Activated CD4-positive, alpha-beta T cell treated with anti-CD3 and anti-CD28 coated beads, Interleukin-2, amount 50 U/mL, for 1 hour (primary cell): ENCODE measurements at places on chromosomes 2 and 18.

DNA sequence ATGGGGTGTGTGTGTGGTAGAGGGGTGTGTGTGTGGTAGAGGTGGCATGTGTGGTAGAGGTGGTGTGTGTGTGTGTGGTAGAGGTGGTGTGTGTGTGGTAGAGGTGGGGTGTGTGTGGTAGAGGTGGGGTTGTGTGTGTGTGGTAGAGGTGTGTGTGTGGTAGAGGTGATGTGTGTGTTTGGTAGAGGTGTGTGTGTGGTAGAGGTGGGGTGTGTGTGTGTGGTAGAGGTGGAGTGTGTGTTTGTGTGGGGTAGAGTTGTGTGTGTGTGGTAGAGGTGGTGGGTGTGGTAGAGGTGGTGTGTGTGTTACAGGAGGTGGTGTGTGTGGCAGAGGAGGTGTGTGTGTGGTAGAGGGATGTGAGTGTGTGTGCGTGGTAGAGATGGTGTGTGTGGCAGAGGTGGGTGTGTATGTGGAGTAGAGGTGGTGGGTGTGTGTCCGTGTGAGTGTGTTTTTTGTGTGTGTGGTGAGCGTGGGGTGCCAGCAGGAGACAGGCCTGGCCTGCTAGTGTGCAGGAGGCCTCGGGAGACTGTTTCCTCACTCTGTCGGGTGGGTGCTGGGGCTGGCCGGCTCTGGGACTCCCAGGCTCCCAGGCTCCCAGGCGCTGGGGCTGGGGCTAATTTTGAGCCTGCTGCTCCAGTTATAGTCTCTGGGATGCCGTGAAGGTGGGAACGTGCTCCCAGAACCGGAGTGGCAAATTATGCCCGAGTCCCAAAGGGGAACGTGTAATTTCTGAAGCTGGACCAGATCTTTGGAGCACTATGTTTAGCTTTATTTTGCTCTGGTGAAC, 165.2 kb downstream of the DYSF start:
- no peak for DNase-seq

GRCh38 chr2:26692897-26693849, 651 bp downstream of the KCNK3 start:
- no peak for DNase-seq

- DNase-seq, result no peak
Observed at GRCh38 chr2:218259099-218259961, 1.5 kb upstream of the GPBAR1 start.

GRCh38 chr2:8176887-8177286, 505.0 kb upstream of the ID2 start:
- no peak for DNase-seq

DNA sequence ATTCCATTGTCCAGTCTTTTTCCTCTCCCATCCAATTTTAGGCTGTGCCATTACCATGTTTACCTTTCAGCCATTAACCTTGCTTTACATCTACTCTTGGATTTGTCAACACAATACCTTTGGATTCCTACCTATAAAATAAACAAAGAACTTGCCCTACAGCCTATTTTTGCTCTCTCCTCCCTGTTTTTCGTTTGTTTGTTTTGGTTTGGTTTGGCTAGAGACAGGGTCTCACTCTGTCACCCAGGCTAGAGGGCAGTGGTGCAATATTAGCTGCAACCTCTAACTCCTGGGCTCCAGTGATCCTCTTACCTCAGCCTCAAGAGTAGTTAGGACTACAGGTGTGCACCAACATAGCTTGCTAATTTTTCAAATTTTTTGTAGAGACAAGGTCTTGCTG, 76.1 kb downstream of the SP100 start:
- no peak for DNase-seq

GRCh38 chr2:11665510-11666362, 4.3 kb downstream of the NTSR2 start:
- no peak for DNase-seq

DNA sequence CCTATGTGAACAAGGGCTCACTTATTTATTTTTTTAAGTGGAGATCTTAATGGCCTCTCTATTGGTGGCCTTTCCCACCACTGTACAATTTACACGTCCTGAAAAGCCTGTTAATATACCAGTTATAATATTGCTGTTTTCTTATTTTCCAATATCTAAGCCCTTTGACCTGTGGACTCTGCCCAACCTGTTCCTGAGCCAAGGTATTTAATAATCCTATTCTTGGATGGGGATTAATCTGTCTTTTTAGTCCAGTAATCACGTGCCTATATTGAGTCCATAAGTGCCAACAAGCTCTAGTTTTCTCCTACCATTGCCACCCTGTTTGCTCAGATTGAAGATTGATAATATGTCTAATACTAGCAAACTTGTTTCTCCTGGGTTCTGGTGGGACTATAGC, 42.7 kb downstream of the MBD5 start:
- DNase-seq, result no peak

GRCh38 chr2:207847098-207847806, 77.5 kb upstream of the FZD5 start:
- DNase-seq, result no peak

DNA sequence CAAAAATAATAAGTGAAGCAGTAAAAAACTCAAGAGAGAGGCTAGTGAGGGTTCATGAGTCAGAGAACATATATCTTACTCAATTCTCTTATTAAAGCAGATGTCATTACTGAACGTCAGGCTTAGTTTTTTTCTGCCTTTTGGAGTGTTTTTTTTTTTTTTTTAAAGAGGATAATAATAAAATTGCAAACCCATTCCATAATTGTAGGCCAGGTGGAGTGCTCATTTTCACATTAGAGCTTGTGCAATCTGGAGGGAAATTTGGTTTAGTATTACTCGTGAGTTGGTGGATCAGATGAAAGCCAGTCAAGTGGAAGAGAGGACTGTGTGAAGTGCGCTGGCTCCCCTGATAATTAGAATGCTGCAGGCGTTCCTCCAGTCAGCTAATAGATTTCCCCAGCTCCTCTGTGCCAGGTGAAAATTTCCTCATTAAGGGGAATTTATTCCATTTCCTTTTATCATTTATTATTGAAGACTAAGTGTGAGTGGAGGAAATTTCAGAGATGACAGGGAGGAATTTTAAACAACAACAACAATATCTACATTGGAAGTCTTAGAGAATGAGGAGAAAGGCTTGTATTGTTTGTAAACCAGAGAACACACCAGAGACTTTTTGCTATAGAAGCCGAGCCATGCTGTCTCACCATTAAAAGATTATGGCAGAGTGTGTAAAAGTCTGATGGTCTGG, 74.6 kb downstream of the CPS1 start:
- DNase-seq, result no peak

GRCh38 chr2:100470898-100471514, 724 bp downstream of the NMS start:
- DNase-seq, result no peak

- DNase-seq, result no peak
Observed at GRCh38 chr2:151478011-151478410, 68.3 kb downstream of the RIF1 start.

DNA sequence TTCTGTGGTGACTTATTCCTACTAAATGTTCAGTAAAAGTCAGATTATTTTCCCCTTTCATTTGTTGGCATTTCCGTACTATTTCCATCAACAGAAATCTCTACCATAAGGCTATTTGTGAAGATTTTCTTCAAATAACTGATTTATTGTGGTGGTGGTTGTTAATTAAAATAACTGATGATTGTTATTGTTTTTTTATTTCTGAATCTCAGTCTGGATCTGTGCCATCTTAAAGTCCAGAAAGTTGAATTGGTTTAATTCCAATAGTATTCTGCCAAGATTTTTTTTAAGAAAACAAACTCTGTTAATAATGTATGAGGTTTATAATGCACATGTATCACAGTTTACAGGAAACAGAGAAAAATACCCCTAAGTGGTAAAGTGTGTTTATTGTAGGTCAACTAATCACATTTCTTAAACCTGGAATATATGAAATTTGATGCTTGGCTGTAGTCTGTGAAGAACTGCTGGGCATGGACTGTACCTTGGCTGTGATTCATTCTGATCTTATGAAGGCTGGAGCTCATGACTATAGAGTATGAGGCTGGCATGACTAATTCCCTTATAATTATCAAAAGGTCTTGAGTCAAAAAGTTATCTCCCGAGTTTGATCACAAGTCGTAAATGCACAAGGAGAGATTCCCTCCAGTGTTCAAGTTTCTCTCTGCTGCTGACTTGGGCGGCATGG, 134.2 kb upstream of the RND3 start:
- DNase-seq, result no peak

DNA sequence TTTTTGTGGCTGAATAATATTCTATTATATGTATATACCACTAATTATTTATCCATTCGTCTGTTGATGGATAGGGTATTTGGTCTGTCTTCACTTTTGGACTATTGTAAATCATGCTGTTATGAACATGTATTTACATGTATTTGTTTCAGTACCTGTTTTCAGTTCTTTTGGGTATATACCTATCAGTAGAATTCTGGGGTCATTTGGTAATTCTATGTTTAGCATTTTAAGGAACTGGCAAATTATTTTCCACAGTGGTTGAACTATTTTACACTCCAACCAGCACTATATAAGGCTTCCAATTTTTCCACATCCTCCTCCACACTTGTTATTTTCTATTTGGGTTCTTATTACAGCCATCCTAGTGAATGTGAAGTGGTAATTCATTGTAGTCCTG, 12.4 kb upstream of the TANK start:
- no peak for DNase-seq

GRCh38 chr2:144480285-144480684, 39.6 kb downstream of the ZEB2 start:
- no peak for DNase-seq

- no peak for DNase-seq
Observed at GRCh38 chr2:10226038-10226724, 76.5 kb upstream of the HPCAL1 start.
